ENCODE measurements at places on chromosomes 7 and 10.

- no peak for DNase-seq
Measured at GRCh38 chr10:110307805-110308204, 3.1 kb upstream of the SMNDC1 start.

- no peak for DNase-seq
Measured at GRCh38 chr7:96976106-96976505, 29.2 kb upstream of the DLX6 start.

DNA sequence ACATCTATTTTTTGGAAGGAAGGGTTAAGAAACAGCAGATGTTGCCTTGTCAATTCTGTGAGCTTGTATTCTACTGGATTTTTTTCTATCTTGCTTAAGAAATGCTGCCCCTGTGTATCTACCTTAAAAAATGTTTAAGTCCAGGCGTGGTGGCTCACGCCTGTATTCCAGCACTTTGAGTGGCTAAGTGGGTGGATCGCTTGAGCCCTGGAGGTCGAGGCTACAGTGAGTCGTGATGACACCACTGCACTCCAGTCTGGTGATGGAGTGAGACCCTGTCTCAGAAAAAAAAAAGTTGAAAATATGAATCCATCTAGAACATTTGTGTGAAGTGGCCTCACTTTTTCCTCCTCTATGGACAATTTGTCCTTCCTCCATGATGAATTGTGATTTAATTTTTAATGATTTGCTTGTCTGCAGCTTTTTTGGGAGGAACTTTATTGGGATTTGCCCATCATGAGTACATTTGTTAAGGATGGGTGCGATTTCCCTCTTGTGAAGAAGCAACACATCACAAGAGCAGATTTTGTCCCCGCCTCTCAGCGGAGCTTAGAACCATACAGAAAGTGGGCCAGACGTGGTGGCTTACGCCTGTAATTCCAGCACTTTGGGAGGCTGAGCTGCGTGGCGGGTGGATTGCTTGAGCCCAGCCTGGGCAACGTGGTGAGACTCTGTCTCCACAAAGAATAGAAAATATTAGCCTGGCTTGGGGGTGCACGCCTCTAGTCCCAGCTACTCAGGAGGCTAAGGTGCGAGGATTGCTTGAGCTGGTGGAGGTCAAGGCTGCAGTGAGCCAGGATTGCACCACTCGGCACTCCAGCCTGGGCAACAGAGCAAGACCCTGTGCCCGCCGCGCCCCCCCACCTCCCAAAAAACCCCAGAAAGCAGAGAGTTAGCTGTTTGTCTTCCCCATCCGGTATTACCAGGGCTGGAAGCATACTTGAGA, 57.7 kb downstream of the DNAJB6 start:
- no peak for DNase-seq

GRCh38 chr10:12154516-12154915, 25.0 kb downstream of the SEC61A2 start:
- DNase-seq: no peak

GRCh38 chr10:50561266-50561665, 62.5 kb downstream of the SGMS1 start:
- DNase-seq: no peak

GRCh38 chr7:63899691-63900393, 98.8 kb upstream of the ZNF722 start:
- DNase-seq: no peak

- no peak for DNase-seq
Measured at GRCh38 chr7:29924006-29924405, 65.6 kb downstream of the SCRN1 start.

DNA sequence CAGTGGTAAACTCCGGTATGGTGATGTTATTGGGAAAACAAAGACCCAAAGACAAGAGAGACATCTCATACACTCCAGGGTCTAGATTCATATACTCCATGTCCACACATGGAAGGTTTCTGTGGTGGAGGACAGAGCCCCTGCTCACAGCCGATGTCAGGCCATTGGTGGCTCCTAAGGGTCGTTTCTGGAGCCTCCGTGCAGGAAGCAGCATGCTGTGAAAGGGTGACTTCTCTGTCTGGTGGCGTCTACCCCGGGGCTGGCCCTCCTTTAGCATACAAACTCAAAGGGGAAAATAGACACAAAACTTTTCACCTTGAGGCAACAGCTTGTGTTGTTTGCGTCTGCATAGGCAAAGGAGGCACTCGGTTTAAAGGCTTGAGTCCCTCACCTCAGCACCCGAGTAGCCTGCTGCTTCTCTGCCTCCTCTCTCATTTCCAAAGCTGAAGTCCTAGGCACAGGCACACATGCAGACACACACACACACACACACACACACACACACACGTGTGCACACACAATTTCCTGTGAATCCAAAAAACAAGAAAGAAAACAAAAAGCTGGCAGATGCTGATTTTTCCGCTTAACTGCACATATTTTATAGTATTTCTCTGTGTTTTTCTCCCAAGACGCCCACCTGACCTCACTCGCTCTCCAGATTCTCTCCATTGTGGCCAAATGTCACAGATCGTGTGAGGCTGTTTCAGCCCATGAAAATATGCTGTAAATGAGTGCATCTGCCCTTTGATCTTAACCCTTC, 601.4 kb upstream of the MGMT start:
- no peak for DNase-seq

GRCh38 chr10:82982110-82982608, 1107.2 kb downstream of the NRG3 start:
- DNase-seq: no peak

DNA sequence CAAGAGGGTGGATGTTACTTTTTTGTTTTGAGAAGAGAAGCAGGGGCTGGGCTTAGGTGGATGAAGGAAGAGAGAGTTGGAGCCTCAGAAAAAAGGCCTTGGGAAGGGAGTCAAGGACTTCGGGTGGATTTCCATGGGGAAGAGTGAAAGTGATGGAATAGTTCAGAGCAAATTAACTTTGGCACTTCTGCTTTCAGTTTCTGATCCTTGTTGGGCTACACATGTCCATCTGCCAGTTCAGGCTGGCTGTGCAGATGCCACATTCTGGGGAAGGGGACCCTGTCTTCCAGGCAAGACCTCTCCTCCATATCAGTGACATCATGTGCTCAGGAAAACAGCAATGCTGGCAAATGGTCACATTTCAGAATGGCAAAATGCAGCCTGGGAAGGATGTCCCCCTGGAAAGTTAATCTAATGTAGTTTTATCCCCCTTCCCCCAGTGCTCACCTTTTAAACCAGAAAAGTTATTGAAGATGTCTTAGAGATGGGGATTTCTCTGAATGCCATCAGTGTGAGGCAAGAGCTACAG, 86.0 kb downstream of the WDFY4 start:
- no peak for DNase-seq

GRCh38 chr10:53697038-53697437, 924.5 kb upstream of the MBL2 start:
- no peak for DNase-seq

DNA sequence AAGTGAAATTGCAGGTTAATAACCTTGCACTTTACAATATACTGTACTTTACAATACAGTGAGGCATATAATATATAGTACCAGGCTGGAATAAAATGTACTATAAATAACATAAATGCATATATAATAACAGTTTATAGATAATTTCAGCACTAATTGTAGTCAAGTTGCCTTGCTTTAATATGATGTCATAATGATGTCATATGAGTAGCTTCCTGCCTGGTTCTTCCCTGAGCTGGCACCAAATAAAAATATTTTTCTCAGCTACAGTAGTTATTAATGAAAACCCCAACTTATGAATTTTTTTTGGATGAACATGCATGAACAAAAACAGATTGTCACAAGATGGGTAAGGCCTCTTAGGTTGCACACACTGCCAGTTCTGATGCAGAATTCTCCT, 816.7 kb downstream of the XPNPEP1 start:
- DNase-seq: no peak

- DNase-seq: no peak
Measured at GRCh38 chr7:157828881-157829280, 492.1 kb downstream of the DNAJB6 start.

DNA sequence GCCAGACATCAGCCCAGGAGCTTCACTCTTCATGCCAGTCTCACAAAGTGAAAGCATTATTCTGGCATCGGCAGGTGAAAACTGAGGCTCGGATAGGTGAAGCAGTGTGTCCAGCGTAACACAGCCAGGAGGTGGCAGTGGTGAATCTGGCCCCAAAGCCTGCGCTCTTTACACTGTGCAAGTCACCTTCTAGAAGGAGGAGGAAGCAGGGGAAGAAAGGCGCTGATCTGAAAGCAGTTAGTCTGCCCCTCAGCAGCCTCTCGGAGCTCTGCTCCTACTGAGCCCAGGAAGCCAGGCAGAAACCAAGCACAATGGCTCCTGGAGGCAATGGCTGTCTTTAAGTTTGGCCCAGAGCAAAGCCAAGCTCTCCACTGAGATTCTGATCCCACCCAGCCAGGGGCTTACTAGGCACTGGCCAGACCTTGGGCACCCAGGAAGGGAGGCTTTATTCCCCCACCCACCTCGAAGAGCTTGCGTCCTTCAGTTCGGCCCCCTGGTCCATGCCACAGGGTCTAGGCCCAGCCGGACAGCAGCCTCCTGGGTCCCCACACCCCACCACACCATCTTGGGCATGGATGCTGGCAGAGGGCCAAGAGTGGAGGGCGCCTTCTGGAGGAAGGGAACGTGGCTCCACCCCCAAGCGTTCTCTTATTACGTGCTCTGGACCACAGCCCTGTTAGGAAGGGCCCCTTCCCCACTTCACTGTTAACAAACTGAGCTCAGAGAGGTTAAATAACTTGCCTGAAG, 104.5 kb downstream of the GRID1 start:
- peak; percentile 82 for DNase-seq

DNA sequence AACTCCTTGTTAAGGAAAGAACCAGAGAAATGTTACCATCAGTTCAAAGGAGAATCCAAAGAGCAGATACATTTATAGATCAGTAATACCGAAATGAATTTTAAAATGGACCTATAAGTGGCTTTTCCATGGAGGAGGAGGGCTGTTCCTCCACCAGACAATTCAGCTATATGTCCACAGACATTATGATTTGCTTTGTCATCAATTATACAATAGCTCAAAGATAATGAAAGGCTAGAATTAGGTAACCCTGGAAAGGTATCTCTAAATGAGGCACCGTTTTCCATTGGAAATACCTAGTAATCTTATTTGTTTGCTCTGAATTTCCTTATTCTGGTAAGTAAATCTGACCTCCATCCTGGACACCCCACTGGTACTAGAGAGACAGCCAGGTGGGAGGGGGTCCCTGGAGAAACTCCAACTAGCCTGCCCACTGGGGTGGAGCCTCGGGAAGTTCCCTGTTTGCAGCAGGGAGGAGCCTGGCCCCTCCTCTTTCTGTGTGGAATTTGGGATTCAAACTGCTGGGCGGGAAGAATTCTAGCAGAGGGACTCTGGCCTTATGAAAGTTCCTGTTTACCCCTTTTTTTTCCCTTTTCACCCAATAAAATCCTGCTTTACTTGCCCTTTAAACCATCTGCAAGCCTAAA, 218.0 kb downstream of the PHF14 start:
- no peak for DNase-seq

GRCh38 chr10:21975378-21975990, 28.0 kb downstream of the DNAJC1 start:
- no peak for DNase-seq

GRCh38 chr10:129438024-129438423, 29.0 kb upstream of the MGMT start:
- no peak for DNase-seq

- DNase-seq: no peak
Measured at GRCh38 chr7:99014113-99014985, 129.6 kb downstream of the SMURF1 start.

DNA sequence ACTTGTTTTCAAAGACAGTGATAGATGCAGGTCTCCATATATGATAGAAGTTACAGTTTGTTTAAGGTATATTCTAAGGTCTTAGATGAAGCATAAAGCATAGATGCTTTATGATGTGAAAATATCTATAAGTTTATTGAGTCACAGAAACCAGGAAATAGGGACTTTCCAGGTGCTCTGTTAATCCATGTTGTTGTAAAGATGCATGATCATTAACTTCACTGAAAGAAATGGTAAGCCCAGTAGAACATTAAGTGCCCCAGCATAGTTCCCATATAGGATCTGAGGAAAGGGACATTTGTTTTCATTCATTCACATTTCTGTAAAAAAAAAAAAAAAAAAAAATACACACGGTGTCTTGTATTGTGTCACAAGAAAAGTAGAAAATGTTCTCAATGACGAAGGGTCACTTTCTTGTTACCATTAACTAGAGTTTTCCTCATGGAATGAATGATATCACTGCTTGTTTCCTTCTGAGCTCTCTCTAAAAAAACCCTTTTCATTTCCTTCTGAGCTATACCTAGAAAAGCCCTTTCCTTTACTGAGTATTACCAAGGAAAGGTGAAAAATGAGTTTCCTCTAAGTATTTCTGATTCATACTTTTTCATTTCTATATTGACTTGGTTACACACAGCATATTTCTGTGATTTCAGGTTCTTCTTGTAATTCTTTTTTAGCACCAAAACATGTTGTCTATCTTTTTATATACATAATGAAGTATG, 105.2 kb downstream of the MACC1 start:
- DNase-seq: no peak

- DNase-seq: no peak
Measured at GRCh38 chr7:47331179-47331565, 250.7 kb downstream of the TNS3 start.

DNA sequence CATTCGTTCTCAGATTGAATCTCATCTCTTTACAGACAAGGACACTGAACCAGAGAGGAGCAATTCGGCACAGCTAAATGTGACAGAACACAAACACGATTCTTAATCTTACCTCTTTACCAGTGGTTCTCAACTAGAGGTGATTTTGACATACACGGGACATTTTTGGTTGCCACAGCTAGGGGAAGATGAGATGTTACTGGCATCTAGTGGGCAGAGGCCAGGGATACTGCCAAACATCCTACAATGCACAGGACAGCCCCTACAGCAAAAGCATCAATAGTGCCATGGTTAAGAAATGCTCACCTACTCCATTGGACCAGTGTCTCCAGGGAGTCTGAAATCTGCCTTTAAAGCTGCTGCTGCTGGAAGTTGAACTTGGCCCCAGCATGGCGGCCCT, 27.3 kb downstream of the PDE1C start:
- DNase-seq: no peak

- DNase-seq: no peak
Measured at GRCh38 chr10:132617737-132618052, 80.1 kb downstream of the INPP5A start.

- no peak for DNase-seq
Measured at GRCh38 chr10:129766611-129767550, 197.2 kb downstream of the EBF3 start.

DNA sequence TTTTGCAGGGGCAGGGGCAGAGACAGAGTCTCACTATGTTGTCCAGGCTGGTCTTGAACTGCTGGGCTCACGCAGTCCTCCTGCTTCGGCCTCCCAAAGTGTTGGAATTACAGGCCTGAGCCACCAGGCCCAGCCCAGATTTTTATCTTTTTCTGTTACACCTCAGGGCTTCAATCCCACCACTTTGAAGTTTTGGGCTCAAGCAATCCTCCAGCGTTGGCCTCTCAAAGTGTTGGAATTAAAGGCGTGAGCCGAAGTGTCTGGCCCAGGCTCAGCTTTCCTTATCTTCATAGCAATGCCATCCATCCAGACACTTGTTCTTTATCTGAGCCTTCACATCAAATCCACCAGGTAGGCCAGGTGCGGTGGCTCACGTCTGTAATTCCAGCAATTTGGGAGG, 4.1 kb downstream of the TAF6 start:
- no peak for DNase-seq

All from GM13977 (cell line).